Stimulated activated CD4-positive, alpha-beta T cell treated with anti-CD3 and anti-CD28 coated beads, Interleukin-12 subunit alpha, Interleukin-12 subunit beta, amount 100 ng/mL, for 48 hours (primary cell): ENCODE measurements at places on chromosomes 7 and 10.

DNA sequence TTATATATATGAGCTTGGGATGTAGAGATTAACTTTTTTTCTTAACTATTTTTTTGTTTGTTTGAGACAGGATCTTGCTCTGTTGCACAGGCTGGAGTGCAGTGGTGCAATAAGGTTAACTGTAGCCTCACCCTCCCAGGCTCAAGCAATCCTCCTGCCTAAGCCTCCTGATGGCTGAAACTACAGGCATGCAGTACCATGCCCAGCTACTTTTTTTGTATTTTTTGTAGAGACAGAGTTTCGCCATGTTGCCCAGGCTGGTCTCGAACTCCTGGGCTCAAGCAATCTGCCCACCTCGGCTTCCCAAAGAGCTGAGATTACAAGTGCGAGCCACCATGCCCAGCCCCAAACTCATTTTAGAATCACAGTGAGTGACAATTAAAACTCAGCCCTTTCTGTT is 105.2 kb downstream of the CUBN start:
- DNase-seq = no peak

- DNase-seq = no peak
Measured at GRCh38 chr10:12707461-12708185, 293.9 kb downstream of the CCDC3 start.

GRCh38 chr7:22427104-22427503 is 70.2 kb upstream of the RAPGEF5 start:
- DNase-seq = no peak

GRCh38 chr10:70096705-70097420 is 35.8 kb downstream of the AIFM2 start:
- no peak for DNase-seq

- DNase-seq = no peak
Measured at GRCh38 chr10:15783941-15784636, 64.4 kb upstream of the ITGA8 start.

- DNase-seq = no peak
Measured at GRCh38 chr7:93739424-93739823, 151.1 kb downstream of the TFPI2 start.

GRCh38 chr10:31278279-31278941 is 40.6 kb upstream of the ZEB1 start:
- DNase-seq = no peak

GRCh38 chr7:152462995-152463708 is 27.3 kb upstream of the KMT2C start:
- no peak for DNase-seq

DNA sequence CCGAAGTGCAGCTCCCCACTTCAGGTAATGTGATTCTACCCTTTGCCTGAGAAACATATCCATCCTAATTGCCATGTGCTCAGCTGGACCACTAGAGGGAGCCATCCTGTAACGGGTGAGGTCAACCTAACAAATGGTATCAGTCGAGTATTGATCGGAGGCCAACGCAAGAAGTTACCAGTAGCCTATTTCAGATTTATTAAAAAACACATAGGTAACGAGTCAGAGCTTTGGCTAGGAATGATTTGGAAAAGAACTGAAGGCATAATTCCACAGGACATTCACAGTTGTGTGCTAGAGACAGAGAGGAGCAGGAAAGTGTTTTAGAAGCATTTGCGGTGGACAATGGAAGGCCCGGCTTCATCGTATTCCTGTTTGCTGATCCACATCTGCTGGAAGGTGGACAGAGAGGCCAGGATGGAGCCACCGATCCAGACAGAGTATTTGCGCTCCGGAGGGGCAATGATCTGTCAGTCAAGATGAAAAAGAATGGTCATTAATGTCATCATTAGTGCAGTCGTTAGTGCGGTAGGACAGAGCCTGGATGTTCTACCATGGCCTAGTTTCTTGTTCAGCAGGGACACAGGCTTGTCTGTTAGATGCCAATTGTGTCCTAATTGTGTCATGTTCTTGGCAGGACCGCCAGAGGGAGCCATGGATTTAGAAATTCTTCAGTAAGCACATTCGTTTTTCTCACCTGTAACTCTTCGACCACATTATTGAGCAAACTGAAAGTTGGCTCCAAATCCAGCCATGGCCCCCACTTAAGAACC is 17.5 kb downstream of the ACTA2 start:
- peak; percentile 49 for DNase-seq

- DNase-seq = no peak
Measured at GRCh38 chr10:82821043-82821442, 946.0 kb downstream of the NRG3 start.

- DNase-seq = no peak
Measured at GRCh38 chr10:118812393-118812740, 57.6 kb upstream of the CACUL1 start.

DNA sequence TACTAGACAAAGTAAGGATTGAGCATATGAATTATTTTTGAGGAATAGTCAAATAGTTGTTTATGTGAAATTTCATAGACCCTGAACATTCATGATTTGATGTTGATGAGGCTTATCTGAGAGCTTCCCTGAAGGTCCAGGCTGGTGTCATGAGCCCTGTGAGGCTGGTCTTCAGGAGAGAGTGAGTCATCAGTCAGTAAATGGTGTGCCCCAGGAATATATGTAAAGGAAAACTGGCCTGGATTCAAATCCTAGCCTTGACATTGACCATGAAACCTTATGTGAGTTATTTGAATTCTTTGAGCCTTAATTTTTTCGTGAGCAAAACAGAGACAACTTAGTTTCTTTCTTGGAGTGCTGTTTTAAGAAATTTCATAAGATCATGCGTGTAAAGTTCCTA is 6.2 kb downstream of the TMEM236 start:
- DNase-seq = no peak

GRCh38 chr7:12504149-12504548 is 66.4 kb upstream of the SCIN start:
- DNase-seq = no peak

- DNase-seq = no peak
Measured at GRCh38 chr7:106038916-106039315, 73.2 kb downstream of the SYPL1 start.

DNA sequence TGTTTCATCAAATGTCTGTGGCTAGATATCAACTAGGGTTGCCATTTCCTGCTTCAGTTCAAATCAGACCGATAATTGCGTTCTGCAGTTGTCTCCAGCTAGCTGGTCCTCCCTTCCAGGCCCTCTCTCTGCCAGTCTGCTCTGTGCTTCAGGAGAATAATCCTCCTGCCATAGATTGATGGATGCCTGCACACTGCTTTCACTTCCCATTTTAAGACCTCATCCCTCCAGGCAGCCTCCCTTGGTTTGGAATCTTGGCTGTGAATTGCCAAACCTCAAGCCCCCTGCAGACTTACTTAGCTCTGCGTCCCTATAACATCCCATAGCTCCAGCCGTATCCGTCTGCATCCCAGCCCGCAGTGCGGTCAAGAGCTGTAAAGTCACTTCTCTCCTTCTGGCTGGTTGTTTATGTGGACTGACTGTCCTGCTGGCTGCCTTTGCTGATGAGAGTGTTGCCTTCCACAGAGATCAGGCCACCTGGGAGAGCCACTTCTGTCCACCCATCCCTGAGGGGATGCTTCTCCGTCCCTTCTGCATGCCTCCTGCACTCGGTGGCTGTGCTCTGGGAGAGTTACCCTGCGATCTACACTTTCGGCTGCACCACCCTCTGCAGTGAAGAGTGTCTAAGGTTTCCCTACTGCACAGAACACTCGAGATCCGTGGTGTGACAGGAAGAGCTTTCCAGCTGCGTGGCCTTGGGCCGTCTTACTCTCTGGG is 22.4 kb upstream of the KLF6 start:
- no peak for DNase-seq

GRCh38 chr7:134365341-134366054 is 48.8 kb upstream of the SLC35B4 start:
- DNase-seq = no peak

GRCh38 chr10:79196470-79197461 is 128.0 kb downstream of the ZMIZ1 start:
- peak; percentile 81 for DNase-seq

GRCh38 chr7:10924370-10924769 is 49.3 kb upstream of the PHF14 start:
- DNase-seq = no peak

DNA sequence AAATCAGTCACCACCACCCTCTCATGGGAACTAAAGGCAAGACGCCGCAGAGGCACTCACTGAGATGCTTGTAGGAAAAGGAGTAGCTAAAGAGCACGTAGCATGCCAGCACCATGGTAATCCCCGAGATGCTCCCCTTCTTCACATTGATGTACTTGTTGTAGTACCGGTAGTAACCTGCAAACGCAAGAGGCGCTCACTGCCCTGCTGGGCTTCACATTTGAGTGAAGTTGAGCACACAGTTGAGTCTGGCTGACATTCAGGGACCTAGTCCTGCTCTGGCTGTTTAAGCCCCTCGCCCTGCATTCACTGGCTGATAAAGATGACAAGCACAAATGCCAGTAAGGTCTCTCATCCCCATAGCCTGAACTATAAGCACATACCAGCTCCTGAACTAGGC is 6.9 kb downstream of the ATP5MF start:
- DNase-seq = peak; percentile 22

DNA sequence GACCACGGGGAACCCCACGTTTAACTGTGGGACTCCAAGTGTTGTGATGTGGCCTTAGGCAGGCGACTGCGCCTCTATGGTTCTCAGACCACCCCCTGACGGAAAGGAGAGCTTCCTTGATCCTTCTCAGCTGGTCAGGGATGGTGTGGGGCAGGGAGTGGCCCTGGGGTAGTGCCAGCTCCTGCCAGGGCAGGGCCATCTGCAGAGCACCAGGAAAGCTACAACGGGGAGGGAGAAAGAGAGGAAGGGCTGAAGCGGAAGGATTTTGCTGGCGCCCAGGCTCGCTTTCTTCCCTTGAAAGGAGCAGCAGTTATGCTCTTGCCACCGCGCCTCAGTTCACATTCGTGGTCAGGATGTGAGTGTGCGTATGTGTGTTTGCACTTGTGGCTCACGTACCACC is 74.9 kb upstream of the PCBD1 start:
- DNase-seq = no peak

DNA sequence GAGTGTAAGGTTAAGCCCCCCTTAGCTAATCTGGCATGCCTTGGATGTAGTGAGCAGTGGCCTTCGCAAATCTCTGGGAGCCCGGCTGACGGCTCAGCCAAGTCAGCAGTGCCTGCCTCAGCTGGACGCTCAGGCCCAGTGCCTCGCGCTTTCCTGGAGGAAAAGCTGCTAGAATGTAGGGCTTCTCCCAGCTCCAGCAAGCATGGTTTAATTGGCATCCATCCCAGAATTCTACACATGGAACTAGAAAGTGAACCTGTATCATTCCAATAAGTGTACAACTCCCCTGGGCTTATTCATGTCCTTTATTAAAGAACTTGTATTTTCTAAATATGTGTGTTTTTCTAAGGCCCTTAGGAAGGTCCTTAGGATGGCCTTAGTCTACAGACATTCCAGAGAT is 287.8 kb upstream of the SHH start:
- no peak for DNase-seq

DNA sequence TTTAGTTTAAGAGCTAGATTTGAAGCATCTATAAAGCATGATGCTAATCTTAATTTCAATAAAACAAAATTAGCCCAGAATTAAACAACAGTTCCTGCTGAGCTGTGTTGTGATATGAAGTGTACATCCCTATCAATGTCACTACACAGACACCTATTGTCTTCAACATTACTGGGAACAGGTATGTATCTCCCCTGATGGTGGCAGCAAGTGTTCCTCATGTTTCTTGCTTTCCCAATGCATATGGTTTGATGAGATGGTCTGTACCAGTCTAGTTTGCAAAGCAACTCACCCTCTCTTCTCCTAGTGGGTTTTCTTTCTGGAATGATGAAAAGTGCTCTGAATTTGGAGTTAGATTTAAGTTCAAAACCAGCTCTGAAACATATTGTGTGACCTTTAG is 38.1 kb downstream of the TSPAN12 start:
- no peak for DNase-seq

DNA sequence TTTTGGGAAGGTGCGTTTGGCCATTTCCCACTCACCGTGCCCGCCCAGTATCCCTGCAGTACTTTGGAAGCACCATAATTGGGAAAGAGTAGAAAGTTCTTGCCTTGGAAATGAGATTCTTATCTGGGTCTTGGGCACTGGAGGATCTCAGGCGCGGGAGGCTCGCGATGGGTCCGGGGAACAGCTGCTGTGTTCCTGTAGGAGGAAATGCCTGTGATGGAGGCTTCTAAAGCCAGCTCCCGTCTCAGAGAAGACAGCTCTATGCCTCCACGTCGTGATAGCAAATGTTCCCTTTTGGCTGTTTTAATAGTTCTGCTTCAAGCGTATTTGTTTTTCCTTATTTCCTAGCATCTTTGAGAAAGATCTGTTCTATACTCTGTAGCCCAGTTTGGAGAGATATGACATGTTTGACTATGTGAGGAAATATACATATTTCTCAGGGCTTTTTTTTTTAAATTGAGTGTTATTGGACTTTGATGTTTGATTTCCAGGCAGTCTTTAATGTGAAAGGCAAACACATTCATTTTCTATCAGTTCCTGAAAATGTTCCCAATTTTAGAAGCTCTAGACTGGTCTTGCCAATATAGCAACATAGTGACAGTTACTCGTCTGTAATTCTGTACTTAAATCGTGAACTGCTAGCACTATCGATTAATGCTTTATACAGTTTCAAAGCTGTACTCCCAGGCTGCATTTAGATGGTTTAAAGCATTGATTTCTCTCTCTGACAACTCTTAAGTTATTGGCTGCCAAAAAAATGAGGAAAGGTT is 280.8 kb downstream of the DPP6 start:
- no peak for DNase-seq

DNA sequence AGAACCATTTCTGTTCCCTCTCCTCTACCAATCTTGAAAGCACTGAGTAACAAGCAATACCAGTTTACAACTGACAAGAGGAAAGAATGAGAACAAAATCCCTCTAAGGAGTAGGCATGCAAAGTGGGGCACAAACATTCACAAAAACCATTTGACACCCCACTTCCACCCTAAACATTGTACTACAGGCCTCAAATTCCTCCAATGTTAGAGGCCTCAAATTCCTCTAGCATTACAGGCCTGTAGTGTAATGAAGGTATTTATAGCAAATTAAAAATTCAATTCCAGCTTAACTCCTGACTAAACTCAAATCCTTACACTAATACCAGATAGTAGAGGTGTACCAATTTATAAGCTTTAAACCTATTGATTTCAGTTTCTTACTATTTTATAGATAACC is 85.4 kb downstream of the SIRT1 start:
- DNase-seq = no peak

- DNase-seq = no peak
Measured at GRCh38 chr7:123872908-123873307, 27.9 kb downstream of the HYAL4 start.
